Posterior vena cava (tissue), 2 donors: ENCODE measurements at places on chromosomes 3 and 15. TPM values are rescaled to one million over a fixed set of nuclear protein-coding genes. Genes with fewer than 3 reads are reported as not detected.
A peak's percentile ranks its signal among the peaks of the same experiment; 100 is the strongest.

ATP8B4 gene
- 13.8 TPM for total RNA-seq

SPINK8 gene
- total RNA-seq: not detected

PRSS50 gene
- total RNA-seq: not detected

FILIP1L gene
- 370 TPM for total RNA-seq

EAF2 gene
- total RNA-seq: 5.0 TPM

- peak; percentile 85 for DNase-seq
Measured at GRCh38 chr15:80174017-80174746, 21.4 kb downstream of the FAH start.

DNA sequence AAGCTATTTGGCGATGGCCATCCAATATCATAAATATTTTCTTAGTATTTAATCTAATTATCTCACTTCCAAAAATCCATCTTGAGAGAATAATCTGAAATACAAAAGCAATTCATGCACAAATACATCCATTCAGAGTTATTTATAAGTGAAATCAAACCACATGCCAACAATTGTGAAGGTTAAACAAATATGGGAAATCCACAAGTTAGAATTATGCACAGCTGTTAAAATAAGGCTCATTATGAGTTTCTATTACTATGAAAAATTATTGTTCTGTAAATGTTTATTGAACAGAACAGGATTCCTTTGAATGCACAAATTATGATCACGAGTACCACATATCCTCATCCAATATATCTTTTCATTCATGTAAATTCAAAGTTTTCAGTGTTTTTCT is 267.7 kb downstream of the PLOD2 start:
- DNase-seq: no peak

DNA sequence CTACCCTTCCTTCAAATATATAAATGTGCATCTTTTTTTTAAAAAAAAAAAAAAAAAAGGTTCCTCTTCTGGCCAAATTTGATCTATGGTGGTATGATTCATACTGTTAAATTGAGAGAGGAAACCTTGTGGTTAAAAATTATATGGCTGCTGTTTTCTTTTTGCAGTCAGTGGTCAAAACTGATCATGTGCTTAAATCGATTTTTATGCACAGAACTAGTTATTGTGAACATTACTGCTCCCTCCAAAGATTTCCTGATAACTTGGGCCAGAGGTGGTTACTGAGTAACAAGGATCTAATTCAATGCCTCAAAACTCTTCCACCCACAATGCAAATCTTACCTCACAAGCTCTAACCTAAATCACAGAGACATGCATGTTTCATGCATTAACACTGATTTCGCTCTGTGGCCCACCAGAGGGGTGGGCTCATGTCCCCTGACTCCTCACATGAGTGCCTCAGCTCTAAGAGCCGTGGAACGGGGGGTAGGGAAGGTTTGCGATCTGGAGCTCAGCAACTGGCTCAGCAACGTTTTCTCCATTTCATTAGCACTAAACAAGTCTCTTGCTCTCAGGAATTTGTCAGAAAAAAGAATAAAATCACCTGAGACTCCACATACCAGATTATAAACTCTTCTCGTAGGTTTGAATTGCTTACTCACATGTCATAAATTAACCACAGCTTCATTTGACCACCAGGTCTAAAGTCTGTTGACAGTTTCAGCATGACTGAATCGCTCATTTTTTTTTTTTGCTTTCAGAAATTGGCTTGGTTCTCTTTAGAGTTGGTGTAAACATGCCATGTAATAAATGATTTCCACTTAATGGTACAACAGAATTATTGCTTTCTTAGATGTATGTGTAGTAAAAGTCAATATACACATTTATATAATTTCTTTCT is 280.4 kb downstream of the CD47 start:
- no peak for DNase-seq

GRCh38 chr3:45785605-45786150 is 10.7 kb downstream of the SLC6A20 start:
- DNase-seq: no peak

- DNase-seq: no peak
Measured at GRCh38 chr3:79657076-79657475, 110.7 kb downstream of the ROBO1 start.

DNA sequence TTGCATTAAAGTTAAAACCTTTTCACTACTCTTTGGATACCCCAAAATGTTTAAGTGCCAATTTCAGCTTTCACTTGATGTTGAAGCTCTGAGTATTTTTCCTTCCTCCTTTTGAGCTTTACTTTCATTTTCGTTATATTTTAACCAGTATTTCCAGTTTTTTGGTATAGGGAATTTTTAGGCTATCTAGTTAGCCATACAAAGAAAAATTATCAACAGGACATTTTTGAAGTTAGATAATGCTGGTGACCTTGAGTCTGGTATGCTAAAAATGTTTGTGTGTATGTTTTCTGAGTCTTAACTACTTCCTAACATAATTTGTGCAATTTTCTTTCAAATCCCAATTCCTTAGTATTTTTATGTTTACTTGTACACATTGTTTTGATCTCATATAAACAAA is 284.8 kb downstream of the OTOL1 start:
- DNase-seq: no peak

GRCh38 chr15:25268166-25268565 is 170.7 kb downstream of the UBE3A start:
- no peak for DNase-seq

- no peak for DNase-seq
Measured at GRCh38 chr15:35311615-35312014, 226.5 kb upstream of the NANOGP8 start.

- DNase-seq: no peak
Measured at GRCh38 chr15:99472416-99473145, 93.2 kb upstream of the MEF2A start.

DNA sequence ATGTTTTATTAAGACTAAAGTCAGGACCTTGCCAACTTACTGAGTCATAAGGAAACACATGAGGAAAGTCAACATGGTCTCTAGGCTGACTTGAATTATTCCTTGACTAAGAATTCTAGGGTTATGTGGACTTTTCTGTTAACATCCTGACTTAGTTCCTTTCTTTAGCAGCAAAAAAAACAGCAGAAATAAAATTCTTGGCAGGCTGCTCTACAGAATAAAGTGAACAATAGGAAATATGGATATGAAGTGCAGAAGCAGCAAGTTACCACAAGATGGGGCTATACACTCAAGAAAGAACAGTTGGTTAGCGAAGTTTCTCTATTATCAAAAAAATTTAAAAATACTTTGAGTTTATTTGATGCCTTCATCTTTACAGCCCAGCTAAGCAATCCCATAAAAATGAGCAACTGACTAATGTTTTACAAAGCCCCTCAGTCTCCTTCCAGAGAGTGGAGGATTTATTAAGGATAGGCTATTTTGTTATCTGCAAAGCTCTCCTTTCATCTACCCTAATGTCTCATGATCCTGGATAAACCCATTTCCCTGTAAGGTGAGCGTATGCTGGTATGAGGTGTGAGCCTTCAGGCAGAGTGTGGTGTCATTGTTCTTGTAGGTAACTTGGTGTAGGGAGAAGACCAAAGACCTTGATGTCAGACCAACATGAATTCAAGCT is 23.1 kb upstream of the MCCC1 start:
- no peak for DNase-seq

DNA sequence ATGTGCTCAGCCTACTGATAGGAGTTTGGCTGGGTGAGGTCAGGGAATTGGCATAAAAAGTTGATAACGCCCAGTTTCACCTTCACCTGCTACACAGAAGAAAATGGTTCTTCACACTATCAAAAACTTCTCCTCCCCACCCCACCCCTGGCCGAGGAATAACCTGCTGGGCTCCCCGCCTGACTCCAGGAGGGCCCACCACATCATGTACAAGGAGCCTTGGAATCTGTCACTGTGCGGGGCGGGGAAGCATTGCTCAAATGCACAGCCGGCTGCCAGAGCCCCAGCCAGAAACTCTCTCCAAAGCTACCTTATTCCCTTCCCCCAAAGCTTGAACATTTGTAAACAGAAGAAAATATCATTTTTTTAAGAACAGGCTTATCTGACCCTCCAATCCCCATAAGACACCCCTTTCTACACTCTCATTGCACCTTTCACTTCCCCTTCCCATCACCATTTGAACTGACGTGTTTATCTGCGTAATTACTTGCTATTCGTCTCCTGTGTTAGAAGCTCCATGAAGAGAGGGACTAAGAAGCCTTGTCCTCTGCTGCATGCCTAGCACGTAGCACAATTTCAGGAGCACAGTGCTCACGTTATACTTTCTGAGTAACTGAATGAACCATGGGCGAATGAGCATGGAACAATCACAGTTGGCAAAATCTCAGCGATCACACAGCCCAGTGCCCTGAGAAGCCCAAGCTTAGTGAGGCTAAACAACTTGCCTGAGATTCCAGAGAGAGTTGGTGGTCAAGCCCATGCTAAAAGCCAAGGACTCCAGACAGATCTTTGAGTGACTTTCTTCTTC is 82.9 kb downstream of the HES1 start:
- DNase-seq: no peak

GRCh38 chr15:61644550-61644949 is 415.4 kb upstream of the RORA start:
- no peak for DNase-seq

DNA sequence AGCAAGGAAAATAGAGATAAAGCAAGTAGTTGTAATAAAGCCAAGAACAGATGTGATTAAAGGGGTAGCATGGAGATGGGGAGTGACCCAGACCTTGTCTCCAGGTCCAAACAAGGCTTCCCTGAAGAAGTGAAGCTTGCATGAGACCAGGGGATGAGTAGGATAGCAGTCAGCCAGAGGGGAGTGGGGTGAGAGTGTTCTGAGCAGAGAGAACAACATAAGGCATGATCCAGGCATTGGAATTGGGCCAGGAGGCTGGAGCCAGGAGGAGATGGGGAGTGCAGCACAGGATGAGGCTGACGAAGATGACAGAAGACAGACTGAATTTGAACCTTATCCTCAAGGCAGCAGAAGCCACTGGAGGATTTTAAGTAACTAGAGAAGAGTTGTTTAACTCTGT is 7.2 kb downstream of the TMOD2 start:
- peak; percentile 81 for DNase-seq

DNA sequence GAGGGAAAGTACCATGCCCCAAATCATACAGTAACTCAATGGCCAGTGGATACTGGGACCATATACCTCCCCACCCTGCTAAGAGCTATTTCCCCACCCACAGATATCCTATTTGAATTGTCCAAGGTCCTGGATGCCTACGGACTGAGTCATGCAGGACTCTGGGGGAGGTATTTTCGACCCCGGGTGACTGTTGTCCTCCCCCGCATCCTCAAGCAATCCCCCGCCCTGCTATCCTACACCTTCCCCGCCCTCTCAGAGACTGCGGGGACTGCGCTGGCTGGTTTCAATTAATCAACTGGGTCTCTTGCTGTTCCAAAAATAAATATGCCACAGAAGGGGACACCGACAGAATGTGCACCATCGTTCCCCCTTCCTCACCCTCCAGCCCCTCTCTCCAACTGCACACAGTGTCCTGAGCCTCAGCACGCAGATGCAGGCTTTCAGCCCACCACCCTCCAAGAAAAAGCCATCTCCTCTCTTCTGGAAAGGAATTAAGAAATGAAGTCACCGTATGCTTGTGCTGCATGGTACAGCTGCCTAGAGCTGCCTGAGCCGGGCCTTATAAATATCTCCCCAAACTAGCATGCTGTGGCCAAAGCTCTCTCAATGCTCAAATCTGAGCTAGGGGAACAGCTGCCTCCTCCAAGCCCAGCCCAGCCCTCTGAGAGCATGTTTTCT is 8.1 kb downstream of the CAV3 start:
- peak; percentile 50 for DNase-seq

DNA sequence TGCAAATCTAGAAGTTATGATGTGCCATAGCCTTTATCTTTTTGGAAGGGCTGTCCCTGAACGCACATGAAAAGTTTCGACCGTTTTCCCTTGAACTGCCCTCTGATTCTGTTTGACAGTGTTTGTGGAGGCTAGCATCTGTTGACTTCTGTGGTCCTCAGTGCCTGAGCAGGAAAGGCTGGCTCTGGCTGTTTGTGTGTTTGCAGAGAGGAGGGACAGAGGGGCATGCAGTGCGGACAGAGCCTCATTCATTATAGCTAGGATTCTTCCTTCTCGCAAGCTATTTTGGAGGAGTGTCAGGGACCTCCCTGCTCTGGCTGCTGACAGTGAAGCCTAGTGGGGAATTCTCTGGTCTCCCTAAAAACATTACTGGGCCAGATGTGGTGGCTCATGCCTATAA is 64.5 kb downstream of the CDAN1 start:
- DNase-seq: no peak

- no peak for DNase-seq
Measured at GRCh38 chr15:60708684-60709083, 229.7 kb upstream of the ICE2 start.

DNA sequence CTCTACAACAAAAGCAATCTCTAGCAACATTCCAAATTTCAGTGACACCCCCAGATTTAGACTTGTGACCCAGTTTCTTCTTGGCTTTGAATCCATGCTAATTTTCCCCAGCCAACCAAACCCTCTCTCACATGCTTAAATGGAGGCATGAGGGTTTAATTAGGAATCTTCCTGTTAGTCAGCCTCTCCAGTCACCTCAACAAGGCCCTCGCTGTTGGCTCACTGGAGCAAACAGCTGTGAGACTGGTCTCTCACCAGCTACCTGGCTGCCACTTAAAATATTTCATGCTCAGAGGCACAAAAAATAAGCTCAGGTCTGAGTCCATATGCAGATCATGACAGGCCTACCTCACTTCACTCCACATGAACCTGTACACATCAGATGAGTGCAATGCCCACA is 630.4 kb upstream of the ADAMTS9 start:
- DNase-seq: no peak

GRCh38 chr3:88117683-88118082 is 32.1 kb upstream of the C3orf38 start:
- DNase-seq: no peak

GRCh38 chr3:52233968-52234367 is 5.0 kb downstream of the TWF2 start:
- no peak for DNase-seq

GRCh38 chr3:13025778-13026518 is 47.3 kb downstream of the IQSEC1 start:
- DNase-seq: peak; percentile 73

DNA sequence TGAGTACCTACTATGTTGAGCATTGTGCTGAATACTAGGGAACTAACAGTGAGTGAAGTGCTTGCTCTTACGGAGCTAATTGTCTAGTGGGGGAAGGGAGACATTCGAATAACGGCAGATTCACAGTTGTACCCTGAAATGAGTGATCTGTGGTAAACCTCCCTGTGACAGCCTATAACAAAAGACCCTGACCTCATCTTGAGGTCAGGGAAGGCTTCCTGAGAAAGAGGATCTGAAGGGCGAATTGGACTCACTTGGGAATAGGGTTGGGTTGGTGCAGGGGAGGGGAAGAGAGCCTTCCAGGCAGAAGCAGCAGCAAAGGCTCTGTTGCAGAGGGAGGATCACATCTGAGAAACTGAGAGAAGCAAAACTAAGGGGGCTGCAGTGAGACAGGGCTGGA is 13.2 kb downstream of the HPS3 start:
- DNase-seq: no peak
